ENCODE measurements at places on chromosomes 4 and X.
A peak's percentile ranks its signal among the peaks of the same experiment; 100 is the strongest.

DNA sequence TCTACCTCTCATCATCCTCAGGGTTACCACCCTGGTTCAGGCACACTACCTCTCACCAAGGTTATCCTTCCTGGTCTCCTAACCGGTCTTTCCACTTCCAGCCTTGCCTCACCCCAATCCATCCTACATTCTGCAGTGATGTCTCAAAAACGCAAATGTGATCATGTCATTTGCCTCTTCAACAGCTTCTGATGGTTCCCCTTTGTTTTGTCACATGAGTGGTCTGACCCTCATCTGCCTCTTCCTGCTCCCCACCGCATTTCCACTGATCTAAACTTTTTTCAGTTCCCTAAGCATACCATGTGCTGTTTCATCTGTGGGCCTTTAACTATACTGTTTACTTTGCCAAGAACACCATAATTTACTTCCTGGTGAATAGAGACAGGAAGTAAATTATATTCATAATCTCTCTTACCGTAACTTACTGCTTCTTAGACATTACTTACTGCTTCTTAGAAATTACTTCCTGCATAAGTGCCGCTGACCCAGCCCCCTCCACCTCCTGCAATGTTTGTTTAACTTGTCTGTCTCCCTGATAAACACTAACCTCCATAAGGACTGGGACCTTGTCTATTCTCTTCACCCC is 27.1 kb upstream of the NSUN7 start:
- peak; percentile 51 for DNase-seq

GRCh38 chrX:149296092-149296491 is 209.0 kb downstream of the IDS start:
- no peak for DNase-seq

DNA sequence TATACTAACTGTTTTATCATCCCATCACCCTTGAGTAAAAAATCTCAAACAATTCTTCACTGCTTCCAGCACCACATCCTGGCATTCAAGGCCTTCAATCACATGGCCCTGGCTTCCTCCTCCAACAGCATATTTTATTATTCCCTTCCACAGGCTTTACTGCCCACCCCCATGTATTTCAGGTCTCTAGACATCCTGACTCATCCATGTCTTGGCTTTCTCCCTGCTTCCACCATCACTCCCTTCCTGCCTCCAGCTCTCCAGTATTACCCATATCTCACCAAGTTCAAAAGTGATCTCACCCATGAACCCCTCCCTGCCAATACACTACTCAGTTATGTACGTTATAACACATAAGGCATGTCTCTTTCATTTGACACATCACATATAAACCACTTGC is 34.7 kb upstream of the PLAC1 start:
- DNase-seq = no peak

DNA sequence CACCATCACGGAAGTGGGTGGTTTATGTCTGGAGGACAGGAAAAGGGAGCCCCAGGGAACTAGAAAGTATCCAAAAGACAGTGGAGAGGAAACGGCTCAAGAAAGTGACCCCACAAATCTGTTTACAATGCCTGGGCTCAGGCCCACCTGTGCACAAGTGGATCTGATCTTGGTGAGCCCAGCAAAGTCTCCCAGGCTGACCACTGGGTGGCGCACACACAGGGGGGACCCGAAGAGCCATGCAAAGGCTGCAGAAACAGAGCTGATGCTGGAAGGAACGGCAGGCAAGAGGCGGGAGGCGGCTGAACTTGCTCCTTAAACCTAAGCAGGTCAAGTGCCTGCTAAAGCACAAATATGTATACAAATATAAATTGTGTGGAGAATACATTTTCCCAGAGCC is 9.6 kb downstream of the HAUS7 start:
- DNase-seq = peak; percentile 38

GRCh38 chr4:103012551-103012950 is 7.0 kb downstream of the SLC9B1 start:
- DNase-seq = no peak

Measured in GM06990 (cell line).